Panc1 (cell line): ENCODE measurements at places on chromosomes 3 and 15. TPM values are rescaled to one million over a fixed set of nuclear protein-coding genes. Genes with fewer than 3 reads are reported as not detected.

KBTBD8 gene
- 0.98 TPM for total RNA-seq

GCSAM gene
- total RNA-seq, result 0.08 TPM

PSTPIP1 gene
- 0.46 TPM for total RNA-seq

DNA sequence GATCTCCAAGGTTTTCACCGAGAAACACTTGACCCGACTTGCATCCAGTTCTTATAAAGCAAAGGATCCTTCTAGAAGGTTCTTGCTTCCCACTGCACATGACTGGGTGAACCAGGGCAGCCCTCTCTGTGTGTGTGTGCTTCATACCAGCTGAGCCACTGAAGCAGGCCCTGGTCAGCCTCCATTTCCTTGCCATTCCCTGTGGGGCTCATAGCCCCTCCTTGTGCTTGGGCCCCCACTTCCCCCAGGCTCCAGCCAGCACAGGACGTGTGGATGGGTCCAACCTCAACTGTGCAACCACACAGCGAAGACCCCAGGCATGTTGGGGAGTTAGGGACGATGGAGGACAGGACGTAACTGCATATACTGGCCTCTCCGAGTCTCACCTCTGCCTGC lies 15.5 kb downstream of the KLF15 start:
- DNase-seq, result no peak
